Vagina (tissue), 2 donors: ENCODE measurements at places on chromosomes 4 and X.

GRCh38 chrX:20829665-20830491, 544.3 kb upstream of the CNKSR2 start:
- DNase-seq: no peak

DNA sequence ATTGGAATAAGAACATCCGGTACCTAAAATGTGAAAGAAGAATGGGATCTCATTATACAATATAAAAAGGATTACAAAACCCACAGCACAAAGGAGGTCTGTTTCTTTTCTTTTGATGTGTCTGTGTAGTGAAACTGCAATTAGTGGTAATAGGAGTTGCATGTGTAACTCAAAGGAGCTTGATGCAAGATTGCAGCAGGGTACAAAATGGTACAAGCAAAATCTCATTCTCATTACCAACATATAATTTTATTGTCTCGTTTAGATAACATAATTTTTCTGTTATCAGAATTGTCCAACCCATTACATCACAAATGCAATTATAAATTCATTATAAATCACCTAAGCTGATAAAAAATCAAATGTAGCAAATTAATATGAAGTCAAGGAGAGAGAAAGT, 47.1 kb upstream of the CCSER1 start:
- DNase-seq: no peak

- no peak for DNase-seq
Measured at GRCh38 chr4:71184195-71184781, 154.5 kb upstream of the SLC4A4 start.

- DNase-seq: no peak
Measured at GRCh38 chr4:122602277-122603142, 18.4 kb downstream of the IL21 start.

GRCh38 chr4:176270669-176271068, 1.6 kb upstream of the ASB5 start:
- DNase-seq: no peak

DNA sequence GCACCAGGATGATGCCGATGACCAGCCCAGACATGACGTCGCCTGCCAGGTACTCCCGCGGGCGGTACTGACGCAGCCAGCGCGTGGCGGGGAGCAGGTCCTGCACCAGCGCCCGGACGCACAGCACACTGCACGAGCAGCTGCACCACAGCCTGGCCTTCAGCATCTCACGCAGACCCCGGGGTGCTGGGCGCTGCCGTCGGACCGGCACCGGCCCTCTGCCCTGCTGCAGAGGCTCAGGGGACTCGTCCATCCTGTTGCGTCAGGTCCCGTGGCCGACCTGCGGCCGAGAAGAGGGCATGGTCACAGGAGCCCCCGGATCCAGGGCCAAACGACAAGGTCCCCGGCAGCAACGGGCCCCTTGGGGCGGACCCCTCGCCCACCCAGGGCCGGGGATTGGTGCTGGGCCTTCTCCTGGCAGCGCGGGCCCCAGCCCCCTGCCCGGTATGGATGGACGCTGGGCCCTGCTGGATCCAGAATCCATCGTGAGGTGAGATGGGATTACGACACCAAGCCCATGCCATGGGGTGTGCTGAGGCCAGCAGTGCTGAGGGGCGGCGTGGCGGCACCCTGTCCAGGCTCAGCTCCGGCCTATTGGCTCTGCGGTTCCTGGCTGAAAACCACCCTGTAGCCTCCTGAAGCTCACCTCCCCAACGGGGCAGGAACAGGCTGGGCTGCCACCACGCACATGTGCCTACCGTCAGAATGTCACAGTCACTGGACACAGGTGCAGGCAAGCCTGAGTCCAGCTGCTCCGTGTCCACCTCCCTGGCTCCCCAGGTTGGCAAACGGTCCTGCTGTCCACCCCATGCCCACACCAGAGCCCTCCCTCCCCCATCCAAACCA, 1.5 kb downstream of the SLC26A1 start:
- DNase-seq: no peak

DNA sequence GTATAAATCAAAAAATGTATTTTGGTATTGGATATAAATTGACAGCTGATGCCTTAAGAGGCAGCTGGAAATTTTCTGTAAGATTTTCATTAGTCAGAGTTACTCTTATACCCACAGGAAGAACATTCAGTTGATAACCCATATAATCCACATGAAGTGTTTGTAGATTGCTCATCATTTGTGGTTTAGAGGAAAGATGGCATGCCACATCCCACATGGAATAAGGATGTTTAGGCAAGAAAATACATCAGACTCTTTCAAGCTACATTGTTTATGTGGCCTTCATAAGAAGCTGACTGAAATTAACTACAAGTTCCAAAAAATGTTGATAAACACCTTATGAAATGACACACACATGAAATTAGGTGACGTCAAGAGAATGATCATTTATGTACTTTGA, 56.6 kb downstream of the AREG start:
- DNase-seq: no peak

GRCh38 chr4:84232309-84233095, 266.6 kb downstream of the NKX6-1 start:
- no peak for DNase-seq

DNA sequence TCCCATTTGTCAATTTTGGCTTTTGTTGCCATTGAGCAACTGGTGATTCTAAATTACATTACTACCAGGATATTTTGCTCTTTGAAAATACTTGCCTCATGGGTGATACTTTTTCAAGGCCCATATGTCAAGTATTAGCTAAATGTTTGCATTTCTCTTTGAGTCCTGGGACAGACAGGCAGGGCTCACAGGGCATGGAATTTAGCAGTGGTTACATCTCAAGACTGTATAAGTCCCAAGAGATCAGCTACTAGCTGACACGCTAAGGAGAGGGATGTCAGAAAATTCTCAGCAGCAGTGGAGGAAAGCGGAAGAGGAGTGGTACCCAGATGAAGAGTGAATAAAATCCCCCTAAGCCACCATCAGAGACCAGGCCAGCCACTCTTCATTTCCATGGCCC, 224.9 kb downstream of the FRMPD4 start:
- no peak for DNase-seq

DNA sequence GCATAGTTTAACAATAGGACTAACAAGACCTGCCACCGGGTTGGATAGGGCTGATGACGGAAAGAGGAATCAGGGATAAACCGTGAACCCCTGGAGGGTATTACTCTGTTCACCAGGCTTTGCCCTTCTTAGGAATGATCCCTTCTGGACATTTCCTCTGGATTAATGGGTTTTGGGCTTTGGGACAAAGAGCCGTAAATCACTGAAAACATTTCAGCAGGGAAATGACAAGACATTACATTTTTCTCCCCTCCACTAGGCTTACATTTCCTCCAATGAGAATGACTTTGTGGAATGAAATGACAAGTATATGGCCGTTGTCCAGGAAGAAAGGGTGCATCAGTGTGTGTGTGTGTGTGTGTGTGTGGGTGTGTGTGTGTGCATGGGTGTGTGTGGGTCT, 25.9 kb upstream of the RBPJ start:
- no peak for DNase-seq

GRCh38 chrX:132153166-132153565, 25.3 kb upstream of the FRMD7 start:
- DNase-seq: no peak
